ENCODE measurements at places on chromosomes 13 and 19.

DNA sequence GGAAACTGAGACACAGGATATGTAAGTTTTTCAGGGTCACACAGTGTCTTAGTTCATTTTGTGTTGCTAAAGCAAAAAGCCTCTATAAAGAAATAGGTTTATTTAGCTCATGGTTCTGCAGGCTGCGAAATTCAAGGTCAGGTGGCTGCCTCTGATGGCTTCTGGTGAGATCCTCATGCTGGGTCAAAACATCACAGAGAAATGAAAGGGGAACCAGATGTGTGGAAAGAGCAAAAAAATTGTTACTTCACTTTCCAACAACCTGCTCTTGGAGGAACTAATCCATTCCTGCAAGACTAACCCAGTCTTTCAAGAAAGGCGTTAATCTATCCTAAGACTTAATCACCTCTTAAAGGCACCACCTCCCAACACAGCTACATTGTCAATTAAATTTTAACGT is 64.2 kb upstream of the UBL3 start:
- DNase-seq = no peak

- DNase-seq = no peak
These were observed 281.0 kb downstream of the ATP8A2 start for GRCh38 chr13:25652764-25653163.

- DNase-seq = peak; percentile 19
These were observed 405.0 kb downstream of the COG6 start for GRCh38 chr13:40060296-40061007.

- no peak for DNase-seq
These were observed 4.6 kb upstream of the MUC16 start for GRCh38 chr19:9014803-9015202.

DNA sequence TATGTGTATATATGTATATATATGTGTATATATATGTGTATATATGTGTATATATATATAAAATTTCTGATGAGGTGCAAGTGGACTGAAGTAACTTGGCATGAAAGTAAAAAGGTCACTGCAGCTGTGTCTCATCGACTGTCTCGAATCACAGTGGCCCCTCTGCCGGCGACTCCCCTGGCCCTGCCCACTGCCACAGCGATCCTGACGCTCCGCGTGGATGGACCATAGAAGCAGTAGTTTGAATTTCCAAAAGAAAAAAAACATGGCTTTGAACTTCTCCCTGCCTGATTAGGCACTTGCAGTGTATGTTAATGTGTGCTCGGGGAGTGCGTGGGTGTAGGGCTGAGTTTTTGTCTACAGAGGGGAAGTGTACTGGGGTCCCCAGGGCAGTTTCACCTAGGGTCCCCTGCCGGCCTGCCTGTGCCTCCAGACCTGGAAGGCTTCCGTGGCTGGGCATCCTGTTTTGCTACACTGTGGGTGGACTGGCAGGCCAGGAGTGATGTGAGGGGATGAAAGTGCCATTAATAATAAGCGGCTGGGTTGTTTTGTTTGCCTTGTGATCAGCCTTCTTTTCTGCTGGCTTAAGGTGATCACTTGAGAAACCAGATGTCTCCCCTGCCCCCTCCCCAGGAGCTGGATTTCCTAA is 10.8 kb downstream of the ZIC5 start:
- no peak for DNase-seq

DNA sequence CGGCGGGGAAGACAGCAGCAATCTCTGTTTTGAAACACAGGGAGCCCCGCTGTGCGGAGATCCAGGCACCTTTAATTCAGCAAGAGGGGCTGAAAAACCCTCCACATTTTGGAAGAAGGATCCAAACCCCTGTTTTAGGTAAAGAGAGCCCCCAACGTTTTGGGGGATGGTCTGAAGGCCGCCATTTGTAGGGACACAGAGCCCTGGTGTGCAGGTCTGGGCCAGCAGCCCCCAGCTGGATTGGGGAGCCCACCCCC is 3.5 kb upstream of the HOOK2 start:
- no peak for DNase-seq
